ENCODE measurements at places on chromosomes 2 and 18.

GRCh38 chr2:239278361-239278760, 122.5 kb downstream of the HDAC4 start:
- no peak for DNase-seq

DNA sequence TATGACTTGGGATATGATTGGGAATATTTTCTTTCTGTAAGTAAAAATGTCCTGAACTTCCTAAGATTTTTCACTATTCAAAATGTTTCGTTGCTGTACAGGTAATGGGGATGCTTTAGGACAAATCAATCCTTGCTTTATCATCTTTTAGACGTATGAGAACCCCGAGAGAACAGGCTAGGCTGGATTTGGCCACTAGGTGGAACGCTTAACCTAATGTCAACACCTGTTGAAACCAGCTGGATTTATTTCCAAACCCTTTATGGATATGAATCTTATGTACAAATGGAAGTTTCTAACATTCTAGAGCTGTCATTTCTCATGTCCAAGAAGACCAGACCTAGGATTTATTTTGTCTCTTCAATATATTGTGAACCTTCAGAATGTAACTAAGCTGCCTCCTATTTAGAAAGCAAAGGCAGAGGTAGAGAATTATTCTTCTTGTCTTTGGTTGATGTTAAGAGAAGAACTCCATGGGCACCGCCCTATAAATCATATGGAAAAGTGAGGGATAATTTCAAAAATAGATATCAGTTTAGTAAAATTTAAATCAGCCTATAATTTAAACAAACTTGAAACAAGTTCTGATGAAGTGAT, 96.7 kb downstream of the PMAIP1 start:
- peak; percentile 20 for DNase-seq

GRCh38 chr2:191226196-191226595, 19.0 kb upstream of the MYO1B start:
- peak; percentile 34 for DNase-seq

GRCh38 chr18:8982416-8983183, 119.9 kb upstream of the NDUFV2 start:
- peak; percentile 84 for DNase-seq

- DNase-seq: no peak
Observed at GRCh38 chr2:179252423-179252822, 12.2 kb downstream of the SESTD1 start.

- no peak for DNase-seq
Observed at GRCh38 chr2:40039549-40039948, 260.5 kb upstream of the THUMPD2 start.

DNA sequence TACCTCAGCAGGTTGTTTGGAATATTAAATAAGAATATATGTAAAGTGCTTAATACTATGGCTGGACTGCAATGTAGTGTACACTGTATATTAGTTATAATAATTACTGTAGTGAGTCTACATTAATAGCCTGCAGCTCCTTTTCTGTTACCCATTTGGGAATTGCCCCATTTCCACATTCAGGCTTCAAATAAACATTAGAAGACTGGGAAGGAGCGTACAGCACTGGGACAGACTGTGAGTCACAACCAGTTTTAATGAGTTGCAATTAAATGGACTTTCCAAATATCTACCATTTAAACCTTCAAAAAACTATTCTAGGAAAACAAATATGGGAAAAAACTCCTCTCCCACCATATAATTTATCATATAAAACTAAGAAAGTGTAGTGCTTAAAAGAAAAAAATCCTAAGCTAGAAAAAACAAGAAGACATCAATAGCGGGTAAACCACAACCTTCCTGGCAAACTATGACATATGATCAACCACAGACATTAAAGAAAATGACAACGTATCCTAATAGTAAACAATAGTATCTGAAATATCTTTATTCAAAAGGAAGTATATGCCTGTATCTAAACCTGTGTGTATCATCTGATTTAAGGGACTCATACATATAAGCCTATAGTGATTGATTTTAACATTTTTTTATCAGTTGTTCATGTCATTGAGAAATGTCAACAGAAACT, 86.1 kb downstream of the TRIP12 start:
- peak; percentile 27 for DNase-seq

DNA sequence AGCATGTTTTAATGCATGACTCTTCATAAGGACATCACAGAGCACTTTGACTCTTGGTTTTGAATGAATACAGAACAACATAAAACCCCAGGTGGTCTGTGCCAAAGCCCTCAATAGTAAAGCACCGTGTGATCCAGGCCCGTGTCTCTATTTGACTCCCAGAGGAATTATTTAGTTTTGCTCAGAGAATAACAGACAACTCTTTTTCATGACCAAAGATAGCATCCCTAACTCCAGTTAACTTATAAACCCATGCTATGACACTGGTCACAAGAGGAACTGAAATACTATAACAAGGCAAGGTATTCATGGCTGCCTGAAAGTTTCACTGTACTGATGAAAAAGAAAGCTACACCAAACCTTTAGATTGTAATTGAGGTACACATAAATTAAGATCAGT, 128.4 kb downstream of the IKZF2 start:
- DNase-seq: no peak

GRCh38 chr2:34037157-34037556, 438.1 kb upstream of the FAM98A start:
- no peak for DNase-seq

GRCh38 chr2:20371323-20372025, 20.8 kb upstream of the PUM2 start:
- peak; percentile 36 for DNase-seq

GRCh38 chr2:202278944-202279343, 13.4 kb downstream of the NOP58 start:
- peak; percentile 55 for DNase-seq
